ENCODE measurements at places on chromosomes 5 and 9.

DNA sequence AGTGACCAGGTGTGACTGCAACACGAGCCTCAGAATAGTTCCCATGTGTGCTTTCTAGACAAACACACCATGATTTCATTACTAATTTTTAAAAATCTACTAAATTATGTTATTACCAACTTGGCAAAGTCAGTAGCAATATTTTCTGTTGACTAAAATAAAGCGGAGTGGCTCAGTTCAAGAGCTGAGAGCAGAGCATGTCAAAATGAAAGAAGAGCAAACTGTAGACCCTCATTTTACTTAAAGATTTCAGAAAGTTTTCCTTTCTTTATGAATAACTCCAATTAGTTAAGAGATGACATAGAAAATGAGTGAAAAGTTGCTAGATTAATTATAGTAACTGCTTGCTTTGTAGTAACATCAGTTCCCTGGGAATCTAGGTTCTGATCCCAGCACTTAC, 17.9 kb downstream of the OXCT1 start:
- DNase-seq, result no peak

GRCh38 chr9:33167972-33168461, 881 bp upstream of the B4GALT1 start:
- peak; percentile 53 for DNase-seq

GRCh38 chr5:175753536-175754402, 95.9 kb downstream of the HRH2 start:
- no peak for DNase-seq

- DNase-seq, result no peak
Observed at GRCh38 chr5:472076-472655, 29.2 kb downstream of the EXOC3 start.

- DNase-seq, result no peak
Observed at GRCh38 chr5:71533615-71534014, 53.5 kb upstream of the MCCC2 start.

DNA sequence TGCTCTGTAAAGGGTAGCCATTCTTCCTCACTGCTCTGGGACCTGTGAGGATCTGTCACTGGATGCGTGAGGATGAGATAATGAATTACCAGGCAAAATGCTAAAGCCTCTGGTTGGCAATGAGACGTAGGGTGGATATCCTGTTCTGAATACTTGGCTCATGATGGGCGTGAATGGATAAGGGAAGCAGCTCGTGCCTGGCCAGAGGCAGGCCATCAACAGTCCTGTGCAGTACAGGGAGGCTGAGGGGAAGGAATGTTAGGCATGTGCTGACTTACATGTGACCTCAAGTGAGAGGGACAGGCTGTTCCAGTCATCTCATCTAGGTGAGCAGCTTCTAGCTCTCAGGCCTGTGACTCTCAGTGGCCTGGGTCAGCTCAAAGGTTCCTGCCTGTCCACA, 172.8 kb downstream of the CARTPT start:
- peak; percentile 87 for DNase-seq

- DNase-seq, result no peak
Observed at GRCh38 chr9:84111726-84112125, 131.1 kb downstream of the RMI1 start.

- DNase-seq, result no peak
Observed at GRCh38 chr9:72636621-72637020, 115.2 kb downstream of the TMC1 start.

DNA sequence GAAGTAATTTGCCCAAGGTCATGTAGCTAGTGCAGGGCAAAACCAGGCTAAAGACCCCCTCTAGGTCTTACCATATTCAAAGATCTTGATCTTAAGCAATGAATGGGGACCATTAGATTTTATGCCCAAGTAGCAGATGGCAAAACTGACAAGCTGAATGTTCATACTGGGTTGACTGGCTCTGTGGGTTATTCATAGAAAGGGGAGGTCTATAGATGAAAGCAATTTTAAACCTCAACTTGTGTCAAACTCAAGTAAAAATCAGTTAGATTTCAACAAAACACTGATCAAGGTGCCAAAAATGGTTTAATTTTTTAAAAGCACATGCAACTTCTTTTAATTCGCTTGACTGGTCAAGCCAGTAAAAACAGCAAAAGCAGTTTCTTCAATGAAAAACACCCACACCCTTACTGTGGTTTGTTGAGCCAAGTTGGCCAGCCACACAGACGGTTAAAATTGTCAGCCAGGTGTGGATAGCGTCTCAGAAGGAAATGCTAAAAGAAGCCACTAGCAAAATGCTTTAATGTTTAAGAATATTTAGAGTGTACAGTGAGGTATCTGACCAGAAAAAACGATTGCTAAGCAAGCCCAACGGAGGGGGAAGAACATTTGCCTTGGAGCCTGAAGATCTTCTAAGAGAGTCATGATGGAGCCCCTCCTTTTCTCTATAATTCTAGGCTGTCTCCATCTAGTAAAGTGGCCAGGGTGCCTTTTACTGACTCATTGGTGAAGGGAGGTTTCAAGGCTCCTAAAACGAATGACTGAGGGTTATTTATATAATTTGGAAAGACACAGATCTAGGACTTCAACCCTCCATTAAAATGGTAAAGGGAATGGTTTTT, 539.6 kb upstream of the CLINT1 start:
- no peak for DNase-seq

DNA sequence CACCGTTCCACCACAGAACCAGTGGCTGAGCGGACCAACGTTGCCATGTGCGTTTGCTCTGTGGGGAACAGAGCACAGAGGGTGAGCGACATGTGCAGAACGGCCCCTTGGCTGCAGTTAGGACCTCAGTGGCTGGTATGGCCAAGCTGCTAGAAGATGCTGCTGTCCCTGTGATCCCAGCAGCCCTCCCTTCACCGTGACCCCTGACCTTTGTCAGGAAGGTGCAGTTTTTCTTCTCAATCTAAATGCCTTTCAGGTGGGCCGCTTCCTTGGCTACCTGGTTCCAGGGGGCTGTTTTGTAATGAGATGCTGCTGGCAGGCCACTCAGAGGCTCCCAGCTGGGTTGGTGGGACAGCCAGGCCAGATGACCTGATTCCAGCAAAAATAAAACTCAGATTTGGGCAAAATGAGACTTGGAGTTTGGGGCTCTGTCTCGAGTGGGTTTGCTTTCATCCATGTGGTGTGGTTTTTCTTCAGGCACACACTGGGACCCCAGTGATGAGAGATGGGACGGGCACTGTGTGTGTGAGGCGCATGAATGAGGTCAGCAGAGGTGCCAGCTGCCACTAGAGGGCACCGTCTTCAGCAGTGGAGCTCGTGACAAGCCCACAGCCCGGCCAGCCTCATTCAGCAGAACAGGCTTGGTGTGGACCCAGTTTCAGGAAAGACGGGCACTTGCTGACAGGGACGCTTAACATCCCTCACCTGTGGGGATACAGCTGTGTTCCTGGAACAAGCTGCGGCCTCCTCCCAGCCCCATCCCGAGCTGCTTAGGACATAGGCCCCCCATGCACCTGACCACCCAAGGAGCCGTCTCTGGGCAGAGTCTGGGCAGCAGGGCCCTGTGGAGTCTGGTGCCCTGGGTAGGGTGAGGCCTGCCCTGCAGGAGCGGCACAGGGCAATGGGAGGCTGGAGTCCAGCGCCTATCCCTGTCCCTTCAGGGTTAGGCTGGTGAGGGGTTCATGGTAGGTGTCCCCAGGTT, 4.1 kb downstream of the MRPS2 start:
- DNase-seq, result peak; percentile 73

GRCh38 chr9:112780450-112781036, 30.0 kb downstream of the SNX30 start:
- no peak for DNase-seq

DNA sequence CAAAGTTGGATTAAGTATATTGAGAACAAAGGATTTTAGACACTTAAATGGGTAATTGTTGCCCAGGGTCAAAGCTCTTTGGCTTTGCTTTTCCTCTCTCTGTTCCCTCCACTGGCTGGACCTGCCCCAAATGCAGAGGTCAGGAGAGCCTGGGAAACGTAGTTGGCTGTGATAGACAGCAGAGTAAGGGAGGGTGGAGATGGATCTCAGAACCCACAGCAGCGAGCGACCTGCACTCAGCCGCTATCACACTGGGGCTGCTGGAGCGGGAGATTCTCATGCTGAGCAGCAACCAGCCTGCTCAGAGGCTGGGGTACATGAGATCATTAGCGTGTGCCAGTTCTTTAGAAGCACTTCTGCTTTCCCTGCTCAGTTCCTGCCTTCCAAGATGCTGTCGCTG, 71.8 kb upstream of the TTC23L start:
- no peak for DNase-seq

DNA sequence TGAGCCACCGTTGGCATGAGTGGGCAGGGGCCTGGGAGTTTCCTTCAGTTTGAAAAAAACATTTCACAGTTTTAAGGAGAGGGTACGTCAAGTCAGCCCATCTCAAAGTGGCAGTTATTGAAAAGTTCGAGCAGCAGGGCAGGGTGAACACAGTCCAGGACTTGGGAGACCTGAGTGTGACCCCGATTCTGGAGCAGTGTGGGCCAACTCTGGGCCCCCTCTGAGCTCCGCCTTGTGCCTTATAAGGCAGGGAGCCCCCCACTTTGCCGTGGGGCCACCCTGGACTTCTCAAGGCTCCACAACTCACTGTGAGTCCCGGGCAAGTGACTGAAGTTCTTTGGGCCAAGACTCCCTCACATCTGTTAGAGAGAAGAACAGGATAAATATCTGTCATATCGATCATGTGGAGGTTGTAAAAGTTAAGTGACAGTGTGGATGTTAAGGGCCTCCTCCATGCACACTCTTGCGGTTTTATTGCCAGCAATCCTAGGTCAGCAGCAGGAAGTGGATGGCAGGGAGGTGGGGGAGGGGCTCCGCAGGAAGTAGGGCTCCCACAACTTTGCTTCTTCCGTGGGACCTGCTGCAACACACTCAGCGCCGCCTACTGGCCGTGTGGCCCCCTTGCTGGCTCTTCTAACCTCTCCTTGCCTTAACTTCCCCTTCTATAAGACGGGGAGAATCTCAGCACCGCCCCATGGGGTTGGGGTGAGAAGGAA, 38.4 kb downstream of the HRH2 start:
- DNase-seq, result peak; percentile 91

GRCh38 chr9:120393386-120394057, 186.4 kb downstream of the CDK5RAP2 start:
- no peak for DNase-seq

- no peak for DNase-seq
Observed at GRCh38 chr9:127503379-127503921, 52.1 kb downstream of the LRSAM1 start.

DNA sequence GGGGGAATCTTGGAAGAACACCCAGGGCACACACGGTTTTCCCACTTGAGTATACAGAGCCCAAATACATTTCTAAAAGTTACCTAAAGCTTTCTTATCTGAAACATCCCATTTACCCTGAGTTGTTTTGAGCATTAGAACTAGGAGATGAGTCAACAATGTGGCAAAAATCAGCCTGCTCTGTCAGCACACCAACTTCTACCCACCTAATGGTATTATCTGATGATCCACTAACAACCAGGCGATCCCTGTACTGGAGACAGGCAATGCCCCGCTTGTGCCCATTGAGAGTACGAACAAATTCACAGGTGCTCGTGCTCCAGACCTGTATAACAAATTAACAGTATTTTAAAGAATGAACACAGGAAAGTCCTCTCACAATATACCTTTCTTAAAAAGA, 87.0 kb downstream of the SMIM23 start:
- no peak for DNase-seq

DNA sequence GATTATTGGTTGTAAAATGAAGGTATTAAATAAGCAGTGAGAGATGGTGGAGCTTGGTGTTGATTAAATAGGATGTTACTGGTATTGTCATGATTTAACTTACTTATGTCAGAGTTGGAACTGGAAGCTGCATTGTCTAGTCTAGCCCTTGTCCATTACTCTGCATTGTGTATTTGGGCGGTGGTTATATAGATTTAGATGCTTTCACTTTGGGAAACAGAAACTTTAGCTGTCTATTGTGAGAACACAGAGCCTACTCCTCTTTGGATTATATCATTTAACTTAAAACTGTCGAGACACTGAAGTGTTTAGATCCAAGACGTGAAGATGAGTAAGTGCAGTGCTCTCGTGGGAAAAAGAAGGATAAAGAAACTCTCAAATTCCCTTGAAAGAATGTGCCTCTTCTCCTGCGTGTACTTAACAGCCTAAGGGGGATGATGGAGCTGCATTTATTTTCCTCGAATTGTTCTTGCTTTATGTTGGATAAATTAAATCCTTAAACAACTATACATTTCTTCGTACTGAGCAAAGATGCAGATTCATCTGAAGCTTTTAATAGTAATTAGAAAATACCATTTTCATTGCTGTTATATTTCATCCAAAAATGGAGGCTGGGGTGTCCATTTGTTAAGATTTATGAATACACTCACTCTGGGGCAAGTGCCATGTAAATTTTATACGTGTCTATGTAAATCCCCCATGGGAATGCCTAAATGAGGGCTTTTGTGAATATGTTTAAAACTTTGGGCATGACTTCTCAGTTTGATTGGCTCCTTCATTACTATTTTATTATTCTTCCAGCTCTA, 21.6 kb downstream of the FBXL7 start:
- DNase-seq, result no peak

DNA sequence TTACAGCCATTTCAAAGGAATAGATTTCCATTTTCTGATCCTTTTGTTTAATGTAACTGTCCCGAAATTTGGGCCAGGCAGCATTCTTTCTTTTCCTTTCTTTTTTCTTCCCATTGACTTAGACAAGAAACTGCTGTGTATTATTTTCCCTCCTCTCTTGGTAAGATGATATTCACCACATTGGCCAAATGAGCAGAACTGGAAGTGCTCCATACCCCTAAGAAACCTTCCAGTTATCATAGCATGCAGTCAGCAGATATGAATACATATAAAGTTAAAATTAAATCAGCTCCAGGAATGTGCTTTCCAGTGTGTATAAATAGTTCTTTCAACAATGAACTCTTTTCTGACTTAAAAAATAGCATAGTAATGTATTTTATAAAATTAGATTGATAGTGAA, 168.5 kb upstream of the GAS1 start:
- DNase-seq, result no peak

GRCh38 chr9:21465859-21466518, 16.1 kb downstream of the IFNE start:
- peak; percentile 18 for DNase-seq

DNA sequence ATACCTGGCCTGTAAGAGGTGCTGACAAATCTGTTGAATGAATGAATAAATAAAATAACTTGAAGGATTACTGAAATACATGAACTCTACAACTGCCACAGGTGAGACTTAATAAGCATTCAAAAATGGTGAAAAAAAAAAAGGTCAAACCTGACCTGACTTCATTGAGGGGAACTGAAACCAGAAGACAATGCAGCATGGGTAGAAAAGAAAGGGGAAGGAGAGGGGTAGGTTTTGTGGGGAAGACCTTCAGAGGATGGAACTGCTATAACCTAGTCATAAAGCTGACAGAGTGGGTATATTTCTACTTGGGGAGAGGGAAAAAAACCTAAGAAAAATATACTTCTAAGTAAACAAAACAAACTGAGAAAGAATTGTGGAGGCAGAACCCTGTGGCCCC, 56.6 kb downstream of the RASEF start:
- DNase-seq, result no peak

- DNase-seq, result peak; percentile 20
Observed at GRCh38 chr5:156402387-156402921, 75.5 kb downstream of the SGCD start.
